Stimulated activated CD8-positive, alpha-beta memory T cell treated with anti-CD3 and anti-CD28 coated beads, Interleukin-12 subunit alpha, Interleukin-12 subunit beta, amount 100 ng/mL, for 4 hours (primary cell): ENCODE measurements at places on chromosomes 12 and 14.

DNA sequence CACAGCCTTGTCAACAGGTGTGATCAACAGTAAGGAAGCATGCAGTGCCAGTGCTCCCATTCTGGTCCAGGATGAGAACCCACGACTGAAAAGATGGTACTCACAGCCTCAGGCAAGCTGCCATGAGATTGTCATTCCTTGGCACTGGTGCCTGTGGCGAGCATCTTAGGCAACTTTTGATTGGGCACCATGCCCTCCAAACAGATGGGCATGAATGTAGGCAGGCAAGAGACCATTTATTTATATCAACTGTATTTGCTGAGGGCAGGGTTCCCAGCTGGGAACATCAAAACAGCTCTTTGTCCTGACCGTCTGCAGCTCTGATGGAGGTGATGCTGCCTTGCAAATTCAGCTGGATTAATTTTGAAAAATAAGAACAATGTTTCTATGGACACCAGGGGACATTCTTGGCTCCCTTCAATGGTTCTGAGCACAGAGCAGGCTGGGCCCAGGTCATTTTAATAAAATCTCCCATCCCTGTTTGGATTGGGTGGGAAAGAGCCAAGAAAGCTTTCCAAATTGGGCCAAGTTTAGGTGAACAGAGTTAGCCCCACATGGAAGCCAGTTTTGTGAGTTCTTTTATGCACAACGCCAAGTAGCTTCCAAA, 522.5 kb downstream of the RMST start:
- DNase-seq, result no peak

- no peak for DNase-seq
Observed at GRCh38 chr12:94240171-94240570, 91.8 kb downstream of the PLXNC1 start.

- DNase-seq, result no peak
Observed at GRCh38 chr14:65813760-65814384, 401.3 kb downstream of the FUT8 start.

- DNase-seq, result no peak
Observed at GRCh38 chr12:49377386-49377785, 10.1 kb downstream of the SPATS2 start.

DNA sequence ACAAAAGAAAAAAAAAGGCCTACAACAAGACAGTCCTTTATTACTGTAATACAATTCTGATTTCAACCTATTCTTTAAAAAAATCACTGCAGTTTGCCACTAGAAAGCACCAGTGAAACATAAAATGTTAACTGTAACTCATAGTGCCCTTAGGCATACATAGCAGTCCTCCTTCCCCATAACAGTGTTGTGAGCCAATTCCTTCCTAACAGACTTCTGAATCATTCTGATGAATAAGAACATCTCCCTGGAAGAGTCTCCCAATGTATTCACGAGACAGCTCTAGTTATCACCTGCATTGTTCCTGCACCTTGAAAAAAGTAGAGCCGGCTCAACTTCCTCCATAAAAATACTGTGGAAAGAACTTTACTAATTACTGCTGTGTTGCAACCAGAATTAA, 213.6 kb upstream of the FSCB start:
- no peak for DNase-seq

- no peak for DNase-seq
Observed at GRCh38 chr12:130014485-130014807, 110.6 kb upstream of the TMEM132D start.

- no peak for DNase-seq
Observed at GRCh38 chr12:32298917-32299316, 100.4 kb upstream of the FGD4 start.

- no peak for DNase-seq
Observed at GRCh38 chr12:109738209-109738608, 24.6 kb downstream of the FAM222A start.

GRCh38 chr14:50678163-50678562, 10.1 kb upstream of the SAV1 start:
- no peak for DNase-seq

GRCh38 chr14:22539831-22540230, 49.2 kb downstream of the DAD1 start:
- no peak for DNase-seq

DNA sequence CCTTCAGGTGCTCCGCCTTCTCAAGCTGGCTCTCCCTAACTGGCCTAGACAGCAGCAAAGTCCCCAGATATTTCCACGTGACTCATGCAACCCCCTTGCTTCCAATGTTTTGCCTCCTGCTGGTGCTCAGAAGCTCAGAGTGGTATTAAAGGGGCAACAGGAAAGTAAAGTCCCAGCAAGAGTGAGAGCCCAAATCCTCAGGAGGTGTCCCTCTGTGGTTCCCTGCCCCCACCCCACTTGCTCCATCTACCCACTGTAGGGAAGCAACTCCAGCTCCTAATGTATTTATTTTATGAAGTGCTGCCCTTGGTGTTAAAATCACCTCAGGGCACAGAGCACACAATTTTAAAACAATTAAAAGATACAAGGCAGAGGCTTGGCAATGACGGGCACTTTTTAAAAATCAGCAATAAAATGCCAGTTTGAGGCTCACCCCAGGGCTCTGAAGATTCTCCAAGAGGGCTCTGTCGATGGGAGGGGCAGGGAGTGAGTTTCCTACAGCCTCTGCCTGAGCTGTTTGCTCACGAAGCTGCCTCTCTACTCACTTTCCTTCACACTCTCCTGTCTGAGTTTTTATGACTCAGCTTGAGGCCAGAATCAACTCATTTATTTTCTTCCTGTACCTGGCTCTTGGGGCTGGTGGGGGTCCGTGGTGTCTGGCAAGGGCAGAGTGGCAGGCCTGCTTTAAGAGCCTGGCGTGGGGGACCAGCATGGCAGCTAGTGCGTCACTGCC, 81.9 kb upstream of the MAX start:
- DNase-seq, result no peak

GRCh38 chr14:53695692-53696214, 260.9 kb downstream of the BMP4 start:
- no peak for DNase-seq

DNA sequence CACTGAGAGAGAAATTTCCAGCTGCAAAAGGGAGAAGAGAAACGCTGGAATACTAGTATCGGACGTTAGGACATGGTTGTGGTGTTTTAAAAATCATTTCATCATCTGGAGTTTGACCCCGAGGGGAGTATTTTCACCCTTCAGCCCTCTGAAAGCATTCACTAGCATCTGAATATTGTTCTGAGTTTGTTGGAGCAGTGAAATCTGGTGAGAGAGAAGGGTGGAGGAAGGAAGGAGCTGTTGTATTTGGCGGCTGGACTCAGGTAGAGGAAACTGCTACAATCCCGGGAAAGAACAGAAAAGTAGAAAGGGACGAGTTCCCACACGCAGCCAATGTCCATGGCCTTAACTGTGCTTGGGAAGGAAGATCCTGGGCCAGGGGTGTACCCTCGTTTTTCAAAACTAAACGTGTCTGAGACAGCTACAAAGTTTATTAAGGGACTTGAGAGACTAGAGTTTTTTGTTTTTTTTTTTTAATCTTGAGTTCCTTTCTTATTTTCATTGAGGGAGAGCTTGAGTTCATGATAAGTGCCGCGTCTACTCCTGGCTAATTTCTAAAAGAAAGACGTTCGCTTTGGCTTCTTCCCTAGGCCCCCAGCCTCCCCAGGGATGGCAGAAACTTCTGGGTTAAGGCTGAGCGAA, 896 bp upstream of the CDKN1B start:
- DNase-seq, result no peak
